ENCODE measurements at places on chromosomes 5 and 9.

DNA sequence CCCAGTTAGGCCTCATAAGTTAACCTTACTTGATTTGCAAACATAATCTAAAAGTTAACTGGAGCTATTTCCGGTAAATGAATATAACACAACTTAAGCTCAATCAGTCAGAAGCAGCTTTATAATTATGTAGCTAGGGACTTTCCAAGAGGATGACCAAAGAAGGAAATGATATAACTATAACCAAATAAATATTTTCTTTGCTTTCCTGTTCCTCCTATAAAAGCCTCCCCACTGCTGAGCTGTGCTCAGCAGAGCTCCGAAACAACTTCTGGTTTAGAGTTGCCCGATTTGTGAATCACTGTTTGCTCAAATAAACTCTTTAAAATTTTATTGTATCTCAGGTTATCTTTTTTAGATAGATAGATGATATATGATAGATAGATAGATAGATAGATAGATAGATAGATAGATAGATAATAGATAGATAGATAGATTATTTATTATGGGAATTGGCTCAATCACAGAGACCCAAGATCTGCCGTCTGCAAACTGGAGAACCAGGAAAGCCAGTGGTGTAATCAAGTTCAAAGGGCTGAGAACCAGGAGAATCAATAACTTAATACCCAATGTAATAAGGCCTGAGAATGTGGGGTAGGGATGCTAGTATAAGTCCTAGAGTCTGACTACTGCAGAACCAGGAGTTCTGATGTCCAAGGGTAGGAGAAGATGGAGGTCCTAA is 19.3 kb upstream of the TMEM161B start:
- no peak for DNase-seq

- no peak for DNase-seq
Measured at GRCh38 chr5:55851675-55851979, 470 bp downstream of the IL31RA start.

GRCh38 chr9:129849901-129850300 is 14.6 kb downstream of the USP20 start:
- DNase-seq: no peak

DNA sequence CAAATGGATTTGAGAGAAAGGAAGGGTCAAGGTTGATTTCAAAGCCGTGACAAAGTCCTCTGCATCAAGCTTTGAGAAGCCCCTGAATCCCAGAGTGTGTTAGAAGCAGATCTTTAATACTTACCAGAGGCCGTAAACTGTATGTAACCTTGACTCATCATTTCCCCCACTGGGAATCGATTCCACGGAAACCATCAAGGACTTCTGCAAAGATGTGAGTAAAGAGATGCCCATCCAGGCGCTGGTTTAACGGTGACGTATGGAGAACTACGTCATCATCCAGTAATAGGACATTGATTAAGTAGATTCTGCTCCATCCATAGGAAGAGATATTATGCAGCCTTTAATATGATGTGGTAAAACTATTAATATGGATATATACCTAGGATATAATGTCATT is 1.6 kb downstream of the RNF183 start:
- no peak for DNase-seq

DNA sequence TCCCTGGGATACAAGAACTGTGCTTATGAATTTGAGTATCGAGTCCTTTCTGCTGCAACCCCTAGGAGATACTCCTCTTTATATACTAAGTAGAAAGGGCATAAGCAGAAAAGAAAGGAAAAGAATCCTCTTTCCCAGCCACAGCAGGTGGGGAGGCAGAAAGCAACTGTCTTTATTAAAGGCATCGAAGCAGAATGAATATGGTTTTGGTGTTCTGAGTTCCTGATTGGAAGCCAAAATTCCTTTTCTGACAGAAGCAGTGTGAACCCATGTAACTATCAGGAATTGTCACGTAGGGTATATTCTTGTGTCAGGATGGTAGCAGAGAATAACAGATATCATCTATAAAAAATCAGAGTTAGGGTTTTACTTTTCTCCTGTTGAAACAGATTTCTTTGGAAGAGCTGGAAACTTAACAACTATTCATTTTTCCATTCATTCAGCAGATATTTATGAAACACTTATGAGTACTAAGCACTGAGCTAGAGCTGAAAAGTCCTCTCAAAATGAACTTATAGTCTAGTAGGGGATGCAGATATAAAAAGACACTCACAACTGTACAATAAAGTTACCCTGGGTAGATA is 96.5 kb upstream of the LHFPL2 start:
- no peak for DNase-seq

- no peak for DNase-seq
Measured at GRCh38 chr5:132065951-132066701, 5.7 kb downstream of the IL3 start.

- no peak for DNase-seq
Measured at GRCh38 chr5:56164376-56164775, 68.8 kb downstream of the ANKRD55 start.

GRCh38 chr9:33438926-33439680 is 8.3 kb downstream of the AQP3 start:
- no peak for DNase-seq

DNA sequence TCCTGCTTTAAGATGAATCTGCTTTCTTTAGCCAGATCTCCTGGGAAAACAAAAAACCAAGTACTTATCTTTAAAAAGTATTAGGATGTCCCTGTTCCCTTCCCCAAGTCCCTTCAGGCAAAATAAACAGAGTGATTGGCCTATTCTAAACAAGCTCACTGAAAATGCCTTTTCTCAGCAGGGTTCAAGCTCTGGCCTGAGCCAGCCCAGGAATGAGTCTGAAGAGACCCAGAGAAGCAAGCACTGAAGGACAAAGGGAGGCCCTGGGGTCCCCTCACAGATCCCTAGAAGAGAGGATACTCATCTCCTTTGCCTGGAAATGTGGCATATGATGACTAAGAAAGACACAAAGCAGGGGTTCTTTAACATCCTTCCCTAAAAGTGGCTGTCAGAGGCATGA is 66.8 kb upstream of the MAP1B start:
- DNase-seq: no peak

DNA sequence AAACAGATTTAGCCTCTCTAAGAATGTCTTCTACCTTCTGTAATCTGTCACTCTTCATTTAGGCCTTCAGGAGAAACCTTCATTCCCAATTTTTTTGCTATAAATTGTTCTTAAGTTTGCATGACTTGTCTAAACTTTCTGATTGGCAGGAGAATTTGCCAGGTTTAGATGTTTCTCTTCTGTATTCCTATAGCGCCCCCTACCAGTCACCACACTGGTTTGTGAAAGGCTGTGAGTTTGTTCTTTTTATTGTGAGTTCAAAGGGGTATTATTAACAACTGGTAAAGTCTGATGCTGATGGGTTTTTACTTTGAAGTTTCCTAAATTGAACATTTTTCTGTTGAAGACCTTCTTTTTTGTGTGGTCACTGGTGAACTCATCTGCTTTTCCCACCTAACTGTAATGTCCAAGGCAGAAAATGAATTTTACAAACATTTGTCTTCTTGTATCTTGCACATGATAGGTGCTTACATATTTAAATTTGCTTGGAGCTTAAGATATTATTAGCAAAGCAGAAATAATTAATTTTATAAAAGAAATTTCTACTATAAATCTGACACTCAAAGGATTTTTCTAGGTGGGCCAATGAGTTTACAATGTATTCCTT is 18.4 kb upstream of the F2RL2 start:
- peak; percentile 3 for DNase-seq

GRCh38 chr9:93083592-93084470 is 12.2 kb upstream of the CARD19 start:
- no peak for DNase-seq

- no peak for DNase-seq
Measured at GRCh38 chr5:83645936-83646335, 74.7 kb downstream of the HAPLN1 start.

- DNase-seq: no peak
Measured at GRCh38 chr9:91445135-91445534, 21.5 kb upstream of the NFIL3 start.

DNA sequence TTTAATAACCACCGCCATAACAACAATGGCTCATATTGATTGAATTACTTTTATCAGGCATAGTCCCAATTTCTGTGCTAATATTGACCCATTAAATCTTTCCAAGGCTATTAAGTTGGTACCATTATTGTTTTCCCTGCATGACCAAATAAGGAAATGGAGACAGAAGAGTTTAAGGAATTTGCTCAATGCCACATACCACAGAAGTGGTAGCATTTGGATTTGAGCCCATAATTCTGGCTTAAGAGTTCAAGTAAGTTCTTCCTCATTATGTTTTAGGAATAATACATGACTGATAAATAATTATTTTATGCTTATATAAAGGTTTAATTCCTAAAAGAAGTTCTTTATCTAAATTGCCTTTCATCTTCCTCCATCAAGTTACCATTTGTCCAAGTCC is 43.4 kb upstream of the HAPLN1 start:
- DNase-seq: no peak
